ENCODE measurements at places on chromosomes 3 and 15. TPM values are rescaled to one million over a fixed set of nuclear protein-coding genes. Genes with fewer than 3 reads are reported as not detected.

Gene ADAMTS9
- not detected for total RNA-seq

- DNase-seq: no peak
These were observed 101.5 kb upstream of the CBLB start for GRCh38 chr3:105970283-105970682.

Gene STARD5
- 14.3 TPM for total RNA-seq

DNA sequence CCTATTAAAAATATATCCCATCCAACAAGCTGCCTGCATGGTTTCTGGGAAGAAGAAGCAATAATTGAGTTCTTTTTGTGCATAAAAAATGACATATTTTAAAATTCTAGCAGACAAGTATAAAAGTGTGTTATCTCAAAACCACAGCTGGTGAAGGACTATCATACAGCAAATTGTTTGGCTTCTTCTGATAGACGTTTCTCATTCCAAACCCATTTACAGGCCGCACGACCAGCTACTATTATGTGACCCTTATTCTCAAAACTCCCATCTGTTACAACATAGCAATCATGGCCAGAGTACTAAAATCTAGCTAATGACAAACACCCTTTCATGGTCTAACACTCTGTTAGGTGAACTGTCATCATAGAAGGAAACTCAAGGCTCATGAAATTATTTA lies 21.7 kb downstream of the ETFA start:
- no peak for DNase-seq

DNA sequence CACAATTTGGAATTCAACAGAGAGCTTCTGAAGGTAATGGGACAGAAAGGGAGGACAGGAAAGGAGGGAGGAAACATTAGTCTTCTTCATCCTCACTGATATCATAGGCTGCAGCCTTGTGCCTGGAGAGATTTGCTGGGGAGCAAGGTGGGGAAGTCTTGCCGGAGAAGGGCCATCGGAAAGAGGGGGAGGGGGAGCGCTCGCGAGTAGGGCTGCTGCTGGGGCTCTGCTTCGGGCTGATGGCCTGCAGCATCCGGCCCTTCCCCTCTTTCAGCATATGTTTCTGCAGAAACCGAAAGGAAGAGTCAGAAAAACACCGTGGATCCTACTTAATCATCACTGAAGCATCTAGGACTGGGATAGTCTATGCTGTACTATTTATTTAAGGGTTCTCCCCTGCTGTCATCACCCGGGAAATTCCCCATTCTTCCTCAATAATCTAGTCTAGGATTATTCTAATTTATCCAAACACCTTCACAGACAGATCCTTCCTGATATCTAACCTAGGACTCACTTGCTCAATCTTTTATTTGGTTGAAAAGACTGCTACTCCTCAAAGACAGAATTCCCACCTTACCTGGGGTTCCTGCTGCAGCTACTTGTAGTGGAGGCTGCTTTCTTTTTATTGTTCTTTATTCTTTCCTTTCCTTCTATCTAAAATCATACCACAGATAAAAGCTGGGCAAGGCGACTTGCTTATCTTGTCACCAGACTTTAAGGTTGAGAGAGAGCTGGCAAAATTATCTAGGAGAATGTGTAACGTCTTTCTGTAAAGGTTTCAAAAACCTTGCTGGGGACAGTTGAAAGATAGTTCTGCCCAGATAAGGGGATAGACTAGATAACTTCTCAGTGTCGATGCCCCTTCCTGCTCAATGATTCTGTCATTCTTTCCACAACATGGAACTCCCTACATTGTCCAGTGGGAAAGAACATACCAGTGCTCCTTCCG lies 22.6 kb downstream of the SLC51A start:
- DNase-seq: no peak

GRCh38 chr3:25427942-25428788 lies at the start of gene RARB:
TSS of gene RARB (plus strand) at chr3:25428263. CDS start at chr3:25428732, 469 bp downstream.
- DNase-seq: no peak

- DNase-seq: no peak
These were observed 96.7 kb downstream of the ATP10A start for GRCh38 chr15:25766417-25766816.

GRCh38 chr3:146813496-146813895 lies 208.3 kb upstream of the PLSCR5 start:
- no peak for DNase-seq

Gene TMEM207
- total RNA-seq: not detected

DNA sequence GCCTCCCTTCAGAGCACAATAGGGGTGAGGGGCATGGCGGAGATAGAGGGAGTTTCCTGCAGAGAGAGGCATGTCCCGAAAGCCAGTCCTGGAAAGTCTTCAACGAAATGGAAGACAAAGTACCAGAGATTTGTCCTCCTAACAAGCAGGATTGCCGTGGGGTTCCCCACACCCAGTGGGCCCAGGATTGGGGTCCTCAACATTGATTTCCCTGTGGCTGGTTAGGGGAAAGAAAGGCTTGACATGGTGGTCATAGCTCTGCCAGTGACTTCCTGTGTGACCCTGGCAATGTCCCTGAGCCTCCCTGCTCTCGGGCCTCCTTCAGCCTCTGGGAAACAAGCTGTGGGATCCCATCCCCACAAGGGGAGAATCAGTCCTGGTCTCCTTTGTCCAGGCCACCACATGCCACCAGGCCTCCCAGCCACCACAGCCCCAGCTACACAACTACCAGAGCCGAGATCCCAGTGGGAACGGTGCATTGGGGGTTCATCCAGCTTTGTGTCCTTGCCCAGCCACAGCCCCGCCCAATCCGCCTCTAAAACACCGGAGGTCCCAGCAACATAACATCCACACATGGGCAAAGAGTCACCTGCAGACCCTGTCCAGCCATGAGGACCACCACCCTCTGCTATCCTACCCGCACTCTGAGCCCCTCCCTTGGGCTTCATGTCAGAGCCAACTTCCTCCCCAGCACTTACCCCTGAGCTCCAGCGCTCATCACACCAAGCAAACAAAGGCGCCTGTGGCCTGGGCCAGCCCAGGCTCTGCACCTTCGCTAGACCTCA lies 63.0 kb downstream of the ADAMTS17 start:
- no peak for DNase-seq

GRCh38 chr3:53109190-53109589 lies 21.0 kb downstream of the RFT1 start:
- no peak for DNase-seq

Measured in CD8-positive, alpha-beta T cell (primary cell).